ENCODE measurements at places on chromosomes 3 and 15. TPM values are rescaled to one million over a fixed set of nuclear protein-coding genes. Genes with fewer than 3 reads are reported as not detected.

Gene COLQ
- total RNA-seq, result under 0.01 TPM

Gene RFX7
- 3.8 TPM for total RNA-seq

Gene GOLGA8T
- not detected for total RNA-seq

Gene IL17RB
- total RNA-seq, result under 0.01 TPM

Gene LHFPL4
- under 0.01 TPM for total RNA-seq

Gene C3orf22
- total RNA-seq, result not detected
